ENCODE measurements at places on chromosomes 11 and 22.

DNA sequence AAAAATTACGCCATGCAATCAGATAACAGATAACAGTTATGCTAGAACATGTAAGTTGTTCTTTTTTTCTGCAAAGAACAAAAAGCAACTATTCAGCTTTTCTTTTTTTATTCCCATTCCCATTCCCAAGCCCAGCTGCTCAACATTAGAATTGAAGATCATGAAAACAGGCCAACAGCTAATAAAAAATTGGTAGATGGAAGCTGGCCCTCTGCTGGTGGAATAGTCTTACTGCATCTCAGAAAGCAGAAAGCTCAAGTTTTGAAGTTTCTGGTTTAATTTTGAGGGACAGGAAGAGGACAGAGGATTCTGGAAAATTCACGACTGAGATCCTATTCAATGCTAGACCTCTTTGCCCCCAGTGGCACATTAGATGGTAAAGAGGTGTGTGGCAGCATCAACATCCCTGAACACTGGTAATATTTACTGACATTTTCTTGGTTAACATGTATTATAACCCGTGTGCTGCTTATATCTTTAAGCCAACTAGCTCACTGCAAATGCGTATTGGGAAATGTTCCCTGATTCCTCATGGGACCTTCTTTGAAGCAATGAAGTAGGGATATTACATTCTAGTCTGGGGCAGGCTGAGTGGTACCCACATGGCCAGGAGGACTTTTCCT, 591.2 kb downstream of the OPCML start:
- no peak for DNase-seq

DNA sequence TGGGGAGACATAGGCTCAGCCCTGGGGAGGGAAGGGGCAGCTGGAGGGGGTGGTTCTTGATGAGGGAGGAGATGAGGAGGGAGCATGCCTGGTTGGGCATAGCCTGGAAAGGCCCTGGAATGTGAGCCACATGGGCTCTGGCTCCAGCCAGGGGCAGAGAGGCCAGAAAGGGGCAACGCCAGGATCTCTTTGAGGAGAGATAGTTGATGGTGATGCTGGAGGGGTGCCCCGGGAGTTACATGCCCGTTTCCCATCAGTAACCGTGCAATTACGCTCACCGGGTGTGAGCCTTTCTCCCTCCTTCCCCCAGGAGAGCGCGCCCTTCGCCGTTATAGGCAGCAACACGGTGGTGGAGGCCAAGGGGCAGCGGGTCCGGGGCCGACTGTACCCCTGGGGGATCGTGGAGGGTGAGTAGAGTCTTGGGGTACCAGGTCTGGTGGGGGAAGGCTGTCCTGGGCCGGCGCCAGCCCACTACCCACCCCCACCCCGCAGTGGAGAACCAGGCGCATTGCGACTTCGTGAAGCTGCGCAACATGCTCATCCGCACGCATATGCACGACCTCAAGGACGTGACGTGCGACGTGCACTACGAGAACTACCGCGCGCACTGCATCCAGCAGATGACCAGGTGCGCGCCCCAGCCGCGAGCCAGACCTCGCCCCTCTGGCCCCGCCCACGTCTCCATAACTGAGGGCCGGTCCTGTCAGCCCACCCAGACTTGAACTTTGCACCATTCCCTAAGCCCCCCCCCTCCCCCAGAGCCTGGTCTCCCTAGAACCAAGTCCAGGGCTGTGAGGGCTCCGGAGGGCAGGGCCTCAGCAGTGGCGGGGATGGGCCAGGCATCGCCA, 1.8 kb upstream of the GP1BB start:
- no peak for DNase-seq

GRCh38 chr22:42632096-42632495, 8.3 kb downstream of the ATP5MGL start:
- no peak for DNase-seq

DNA sequence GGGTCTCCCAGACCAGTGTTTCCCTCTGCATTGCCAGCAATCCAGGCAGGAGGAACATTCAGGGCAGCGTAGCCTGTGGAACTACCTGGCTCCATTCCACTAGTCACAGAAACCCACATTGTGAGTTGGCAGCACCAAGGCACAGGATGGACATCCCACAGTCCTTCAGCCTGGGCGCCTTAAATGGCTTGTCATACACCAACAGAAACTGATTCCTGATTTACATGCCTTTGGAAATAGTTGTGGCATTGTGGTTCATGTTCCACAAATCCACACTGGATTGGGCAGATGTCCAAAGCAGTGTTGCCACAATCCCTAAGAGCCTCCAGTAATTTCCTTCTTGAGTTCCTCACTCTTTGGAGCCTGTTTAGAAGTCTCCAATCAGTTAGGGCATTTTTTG, 225.6 kb downstream of the BLID start:
- DNase-seq: no peak

DNA sequence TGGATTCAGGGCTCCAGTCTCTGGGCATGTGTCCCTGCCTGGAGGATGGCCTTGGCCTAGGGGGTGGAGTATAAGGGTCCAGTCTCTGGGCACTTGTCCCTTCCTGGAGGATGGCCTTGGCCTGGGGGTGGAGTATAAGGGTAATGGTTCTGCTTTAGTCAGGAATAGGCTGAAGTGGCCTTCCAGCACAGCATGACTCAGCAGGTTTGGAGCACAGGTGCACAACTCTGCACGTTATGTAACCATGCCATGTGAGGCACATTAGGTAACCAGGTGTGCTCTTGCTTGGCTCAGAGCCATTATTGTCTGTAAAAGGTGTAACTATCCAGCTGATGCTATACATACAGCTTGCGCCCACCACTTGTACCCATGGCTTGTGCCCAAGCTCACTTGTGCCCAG, 48.4 kb upstream of the POLD3 start:
- DNase-seq: no peak

- DNase-seq: no peak
These were observed 51.7 kb downstream of the GRAMD4 start for GRCh38 chr22:46671824-46672432.

DNA sequence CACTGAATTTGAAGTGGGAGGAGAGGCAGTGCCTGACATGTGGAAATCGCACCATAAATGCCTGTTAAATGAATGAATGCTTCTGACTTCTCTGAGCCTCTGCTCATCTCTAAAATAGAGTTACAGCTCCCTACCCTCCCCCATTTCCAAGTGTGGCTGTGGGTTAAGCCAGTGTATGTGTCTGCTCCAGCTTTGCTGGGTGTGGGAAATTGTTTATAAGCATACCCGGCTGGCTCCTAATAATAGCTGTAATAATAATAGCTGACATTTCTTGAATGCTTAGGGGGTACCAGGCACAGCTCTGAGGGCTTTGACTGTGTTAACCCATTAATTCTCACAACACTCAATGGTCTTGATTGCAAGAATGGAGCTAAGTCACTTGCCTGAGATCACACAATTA, 7.0 kb upstream of the FCHSD2 start:
- DNase-seq: no peak

GRCh38 chr11:6390718-6391469, 620 bp downstream of the SMPD1 start:
- no peak for DNase-seq

- DNase-seq: no peak
These were observed 125.5 kb downstream of the FBXO7 start for GRCh38 chr22:32600147-32600546.

DNA sequence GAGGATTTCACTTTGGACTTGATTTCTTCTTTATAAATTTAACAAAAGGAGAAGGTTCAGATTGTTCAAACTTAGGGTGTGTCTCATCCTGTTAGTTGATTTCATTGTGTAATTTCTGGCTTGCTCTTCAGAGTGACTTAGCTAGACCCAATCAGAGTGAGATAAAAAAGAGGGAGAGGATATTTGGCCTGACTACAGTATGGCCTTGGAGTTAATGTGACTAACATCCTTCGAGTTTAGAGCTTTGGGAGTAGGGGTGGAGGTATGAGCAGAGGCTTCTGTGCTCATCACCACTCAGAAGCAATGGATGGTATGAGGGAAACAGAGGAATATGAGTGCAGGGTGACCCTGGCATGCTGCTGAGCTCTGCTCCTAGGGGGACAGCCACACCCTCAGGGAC, 114.2 kb downstream of the ME3 start:
- DNase-seq: no peak

- no peak for DNase-seq
These were observed 59.5 kb downstream of the FAM168A start for GRCh38 chr11:73538381-73538872.

- no peak for DNase-seq
These were observed 4.5 kb downstream of the FADD start for GRCh38 chr11:70207531-70208131.

GRCh38 chr11:126640186-126640585, 284.7 kb downstream of the ST3GAL4 start:
- DNase-seq: no peak

DNA sequence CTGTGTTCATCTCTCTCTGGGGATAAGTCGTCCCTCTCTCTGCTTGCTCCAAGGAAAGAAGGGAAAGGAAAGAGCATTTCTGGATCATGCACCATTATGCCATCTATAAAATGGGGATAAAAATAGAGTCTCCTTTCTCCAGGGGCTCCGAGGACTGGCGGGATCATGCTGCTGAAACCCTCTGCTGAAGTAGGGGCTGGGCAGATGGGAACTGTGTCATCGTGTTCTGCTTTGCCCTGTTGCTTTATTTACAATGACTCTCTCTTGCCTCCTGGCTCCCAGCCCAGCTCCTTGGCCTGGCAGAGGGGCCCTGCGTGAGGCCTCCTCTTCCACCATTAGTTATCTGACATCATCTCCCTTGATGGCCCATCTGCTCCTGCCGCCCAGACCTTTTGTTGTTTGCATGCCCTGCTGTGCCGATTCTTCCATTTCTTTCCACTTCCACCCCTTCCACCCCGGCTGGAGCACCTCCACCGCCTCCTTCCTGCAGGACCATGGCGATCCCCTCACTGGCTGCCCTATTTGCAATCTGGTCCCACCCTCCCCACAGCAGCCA, 200.9 kb downstream of the MYO18B start:
- no peak for DNase-seq

GRCh38 chr11:128645968-128646367, 47.9 kb upstream of the FLI1 start:
- no peak for DNase-seq

DNA sequence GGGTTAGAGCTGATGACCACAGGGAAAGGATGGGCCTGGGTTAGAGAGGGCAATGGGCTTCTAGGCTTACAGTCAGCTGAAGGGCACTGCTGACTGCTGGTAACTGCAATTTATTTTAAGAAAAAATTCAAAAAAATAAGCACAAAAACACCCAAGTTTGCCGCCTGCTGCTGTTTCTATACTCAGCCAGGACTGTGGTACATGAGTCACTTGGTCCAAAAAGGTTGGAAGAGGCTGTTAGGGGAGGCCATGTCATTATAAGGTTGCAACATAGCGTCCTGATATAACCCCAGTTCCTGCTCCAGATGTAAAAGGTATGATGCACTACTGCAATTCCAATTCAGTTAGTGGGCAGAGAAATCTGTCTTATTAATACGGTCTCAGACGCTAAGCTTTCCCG, 98.9 kb downstream of the ETS1 start:
- no peak for DNase-seq

DNA sequence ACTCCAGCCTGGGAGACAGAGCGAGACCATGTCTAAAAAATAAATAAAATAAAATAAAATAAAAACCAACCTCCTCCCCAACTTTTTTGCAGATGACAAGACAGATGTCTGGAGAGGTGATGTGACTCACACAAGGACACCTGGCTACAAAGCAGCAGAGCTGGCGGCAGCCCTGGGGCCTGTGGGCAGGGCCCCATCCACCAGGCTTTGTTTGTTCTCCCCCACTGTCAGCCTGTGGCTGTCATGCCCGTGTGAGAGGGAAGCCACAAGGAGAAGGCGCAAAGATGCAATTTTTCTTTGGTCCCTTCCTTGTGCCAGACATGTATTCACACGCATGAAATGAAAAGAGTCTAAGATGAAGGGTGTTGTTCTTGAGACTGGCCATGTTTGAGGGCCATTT, 16.6 kb downstream of the CD59 start:
- DNase-seq: no peak

GRCh38 chr11:613369-613968, 2.3 kb downstream of the IRF7 start:
- DNase-seq: peak; percentile 38

DNA sequence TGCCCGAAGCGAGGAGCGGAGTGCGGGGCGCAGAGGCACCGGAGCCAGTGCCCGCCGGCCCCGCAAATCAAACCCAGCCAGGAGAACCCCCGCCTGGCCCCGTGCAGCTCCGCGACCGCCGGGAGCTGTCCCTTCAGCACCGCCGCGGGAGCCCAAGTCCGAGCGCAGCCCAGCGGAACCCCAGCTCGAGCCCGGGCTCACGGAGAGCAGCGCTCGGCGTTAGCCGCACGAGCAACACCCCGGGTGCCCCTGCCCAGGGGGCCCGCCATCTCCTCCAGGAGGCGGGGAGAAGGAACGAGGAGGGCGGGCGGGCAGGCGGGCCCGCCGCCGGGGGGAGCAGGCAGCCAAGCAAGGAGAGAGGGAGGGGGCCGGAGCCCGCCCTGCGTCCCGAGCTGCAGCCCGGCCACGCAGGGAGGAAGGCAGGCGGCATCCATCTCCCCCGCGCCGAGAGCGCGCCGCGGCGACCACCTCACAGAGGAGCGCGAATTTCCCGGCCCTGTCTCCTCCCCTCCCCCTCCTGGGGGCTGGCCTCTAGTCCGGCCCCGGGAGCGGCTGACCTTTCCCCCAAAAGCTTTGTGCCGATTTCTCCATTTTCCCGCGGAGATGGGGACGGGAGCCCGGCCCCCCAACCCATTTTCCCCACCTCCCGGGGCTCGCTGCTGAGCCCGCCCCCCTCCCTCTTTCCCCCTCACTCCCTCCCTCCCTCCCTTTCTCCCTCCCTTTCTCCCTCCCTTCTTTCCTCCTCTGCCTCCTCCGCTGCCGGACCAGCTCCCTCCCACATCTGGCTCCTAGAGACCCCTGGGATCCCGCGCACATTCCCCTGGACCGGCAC, 621 bp downstream of the KCNC1 start:
- peak; percentile 64 for DNase-seq

GRCh38 chr11:20289732-20290131, 73.8 kb upstream of the HTATIP2 start:
- DNase-seq: no peak

GRCh38 chr11:70494559-70495350, 96.4 kb downstream of the CTTN start:
- DNase-seq: no peak

DNA sequence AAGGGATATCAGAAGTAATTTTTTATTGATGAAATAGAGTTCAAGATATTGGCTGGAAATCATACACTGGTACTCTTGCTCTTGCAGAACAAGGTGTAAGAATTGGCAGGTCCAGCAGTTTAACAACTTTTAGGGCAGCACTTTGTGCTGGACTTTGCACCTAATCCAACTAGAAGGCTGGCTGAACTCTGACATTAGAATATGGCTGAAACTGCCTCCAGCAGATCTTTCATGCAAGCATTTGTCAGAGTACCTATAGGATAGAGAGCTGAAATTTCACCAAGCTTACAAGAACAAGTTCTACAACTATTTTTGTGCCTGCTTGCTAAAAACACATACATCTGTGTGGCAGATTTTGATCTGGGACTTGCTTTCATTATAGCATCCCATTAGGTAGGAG, 17.2 kb downstream of the HPS5 start:
- no peak for DNase-seq

Data from HEK293T (cell line).